Activated naive CD4-positive, alpha-beta T cell treated with anti-CD3 and anti-CD28 coated beads, Interleukin-2, amount 50 U/mL, for 16 hours (primary cell): ENCODE measurements at places on chromosomes 5 and 9.

- no peak for DNase-seq
These were observed 214.7 kb upstream of the NR4A3 start for GRCh38 chr9:99606957-99607356.

DNA sequence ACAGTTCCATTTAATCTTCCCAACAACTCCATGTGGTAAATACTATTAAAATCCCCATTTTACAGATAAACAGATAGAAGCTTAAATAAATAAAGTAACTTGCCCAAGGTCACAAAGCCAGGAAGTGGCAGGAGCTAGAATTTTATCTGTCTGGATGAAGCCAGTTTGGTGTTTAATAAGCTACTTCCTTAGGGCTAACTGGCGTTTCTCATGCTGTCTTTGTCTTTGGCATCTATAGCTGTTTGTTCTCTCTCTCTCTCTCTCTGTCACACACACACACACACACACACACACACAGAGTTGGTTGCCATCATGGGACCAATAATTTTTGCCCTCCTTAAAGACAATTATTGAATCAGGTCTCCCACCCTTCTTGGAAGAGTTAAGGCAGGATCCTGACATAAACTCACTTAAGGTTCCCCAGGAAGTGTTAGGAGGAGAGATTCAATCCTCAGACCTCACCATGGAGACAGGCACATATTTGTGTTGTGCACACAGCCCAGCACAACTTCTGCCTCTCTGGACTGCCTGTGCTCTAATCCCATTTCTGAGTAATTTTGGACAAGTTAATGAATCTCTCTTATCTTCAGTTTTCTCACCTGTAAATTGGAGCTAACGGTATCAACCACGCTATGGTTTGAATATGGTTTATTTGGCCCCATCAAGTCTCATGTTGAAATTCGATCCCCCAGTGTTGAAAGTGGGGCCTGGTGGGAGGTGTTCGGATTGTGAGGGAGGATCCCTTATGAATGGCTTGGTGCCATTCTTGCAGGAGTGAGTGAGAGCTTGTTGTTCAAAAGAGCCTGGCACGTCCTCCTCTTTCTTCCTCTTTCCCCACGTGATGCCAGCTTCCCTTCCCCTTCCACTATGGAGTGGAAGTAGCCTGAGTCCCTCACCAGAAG is 8.3 kb upstream of the ADRA1B start:
- DNase-seq = no peak

DNA sequence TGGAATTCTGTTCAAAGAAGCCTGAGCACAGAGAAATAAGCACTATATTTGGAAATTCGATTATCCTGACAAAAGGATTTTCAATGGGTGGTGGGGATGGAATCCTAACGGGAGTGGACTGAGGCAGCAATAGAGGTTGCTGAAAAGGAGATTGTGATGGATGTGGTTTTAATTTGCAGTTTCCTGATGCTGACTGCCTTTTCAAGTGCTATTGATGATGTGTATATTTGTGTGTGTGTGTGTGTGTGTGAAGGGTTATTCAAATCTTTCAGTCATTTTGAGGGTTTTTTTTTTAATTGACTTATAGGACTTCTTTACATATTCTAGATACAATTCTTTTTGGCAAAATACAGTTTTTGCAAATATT is 614.5 kb downstream of the HINT1 start:
- DNase-seq = no peak

GRCh38 chr5:139482050-139482889 is at the start of gene STING1:
Gene STING1, minus strand, starts transcription at chr5:139482758. Its CDS starts 1,054 bp downstream, at chr5:139481704.
- peak; percentile 43 for DNase-seq

DNA sequence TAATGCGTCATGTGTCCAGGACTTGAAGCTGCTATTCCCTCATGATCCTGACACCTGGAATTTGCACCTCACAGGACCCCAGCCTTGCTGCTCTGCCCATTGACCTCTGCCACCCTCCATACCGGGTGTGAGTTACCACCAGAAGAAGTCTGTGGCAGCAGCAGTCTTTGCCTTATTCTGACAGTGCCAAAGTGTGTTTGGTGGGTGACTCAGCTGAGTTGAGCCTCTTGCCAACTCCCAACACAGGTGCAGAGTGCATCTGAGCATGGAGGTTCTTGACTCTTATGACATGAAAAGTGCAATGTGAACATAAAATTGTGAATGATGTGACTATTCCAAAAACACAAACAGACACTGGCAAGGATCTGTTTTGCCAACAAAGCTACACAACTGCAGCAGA is 1166.5 kb upstream of the CDH18 start:
- DNase-seq = no peak

- DNase-seq = no peak
These were observed 127.2 kb downstream of the KDM4C start for GRCh38 chr9:6884990-6885389.

DNA sequence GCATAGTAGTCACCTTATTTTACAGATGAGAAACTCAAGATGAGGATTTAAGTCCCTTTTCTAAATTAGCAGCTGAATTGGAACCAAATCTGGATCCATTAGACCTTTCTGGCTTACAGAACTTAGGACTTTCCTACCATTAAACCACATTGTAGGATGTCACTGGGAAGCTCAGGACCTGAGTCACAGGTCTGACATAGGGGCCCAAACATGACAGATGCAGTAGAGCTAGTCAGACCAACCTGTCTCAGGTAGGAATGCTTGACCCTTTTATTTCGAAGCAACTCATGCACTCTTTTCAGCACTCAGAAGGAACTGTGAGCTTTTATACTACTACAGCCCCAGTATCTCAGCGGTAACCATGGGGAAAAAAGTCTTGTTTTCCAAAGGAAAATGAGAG is 2.6 kb downstream of the RAB24 start:
- DNase-seq = no peak

DNA sequence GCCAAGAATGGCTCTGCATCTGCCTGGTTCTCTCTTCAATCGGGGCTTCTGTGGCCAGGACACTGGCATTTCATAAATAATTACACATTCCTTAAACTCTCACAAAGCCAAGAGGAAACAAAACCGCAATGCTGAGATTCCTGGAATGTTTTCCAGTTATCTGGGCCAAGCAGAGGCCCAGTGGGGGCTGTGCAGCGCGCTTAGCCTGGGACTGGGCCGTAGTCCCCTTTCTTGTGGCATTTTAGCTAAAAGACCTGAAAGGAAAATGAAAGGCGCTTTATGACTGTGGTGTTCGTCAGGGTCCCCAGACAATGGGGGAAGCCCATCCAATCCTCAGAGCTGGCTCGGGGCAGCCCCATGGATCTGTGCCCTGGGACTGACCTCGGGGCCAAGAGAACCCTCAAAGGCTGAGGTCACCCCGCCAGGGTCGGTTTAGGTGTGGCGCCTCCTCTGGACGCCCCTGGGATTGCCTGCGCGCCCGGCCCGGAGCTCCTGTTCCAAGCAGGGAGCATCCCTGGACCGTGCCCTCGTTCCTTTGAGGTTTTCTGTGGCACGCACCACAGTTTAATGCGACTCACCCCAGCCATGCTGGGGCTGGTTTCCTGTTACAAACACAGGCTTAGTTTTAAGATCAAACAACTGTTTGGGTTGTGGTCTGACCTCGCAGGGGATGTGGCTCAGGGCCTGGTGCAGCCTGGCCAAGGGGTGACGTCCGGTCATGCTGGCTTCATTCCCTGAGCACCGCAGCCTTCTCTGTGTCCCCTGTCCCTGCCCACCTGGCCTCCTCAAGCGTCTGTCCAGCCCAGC is 51.5 kb upstream of the NKD2 start:
- DNase-seq = no peak

DNA sequence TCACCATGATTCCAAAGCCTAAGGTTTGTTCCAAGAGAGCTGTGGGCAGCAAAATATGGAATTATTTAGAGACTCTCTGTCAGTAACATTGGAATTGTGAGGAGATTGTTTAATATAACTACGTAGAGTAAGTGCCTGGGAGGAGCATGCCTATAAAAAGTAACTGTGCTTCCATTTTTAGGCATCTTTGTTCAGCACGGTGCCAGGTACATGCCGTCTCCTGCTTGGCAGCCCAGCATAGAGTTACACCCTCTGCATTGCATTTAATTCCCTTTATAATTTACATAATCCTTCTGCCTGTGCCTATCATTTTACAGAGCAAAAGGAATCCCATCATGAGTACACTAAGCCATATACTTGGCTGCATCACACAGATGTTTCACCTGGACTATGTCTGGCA is 32.1 kb upstream of the ALDH1A1 start:
- DNase-seq = no peak

- no peak for DNase-seq
These were observed 44.1 kb upstream of the EQTN start for GRCh38 chr9:27340961-27341511.

DNA sequence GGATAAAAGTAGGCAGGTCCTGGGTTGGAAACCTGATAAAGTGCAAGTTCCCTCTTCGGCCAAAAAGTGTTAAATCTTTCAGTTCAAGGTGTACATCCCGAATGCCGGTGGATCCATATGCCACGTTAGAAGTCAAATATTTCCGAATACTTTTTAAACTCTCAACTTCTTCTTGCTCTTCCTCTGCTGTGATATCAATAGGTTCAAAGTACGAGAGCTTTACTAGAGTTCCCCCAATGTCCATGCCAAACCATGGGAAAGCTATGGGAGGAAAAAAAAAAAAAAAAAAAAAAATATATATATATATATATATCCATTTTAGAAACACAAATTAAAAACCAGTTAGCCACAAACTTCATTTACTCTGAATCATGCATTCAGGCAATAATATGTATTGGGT is 10.4 kb downstream of the PANK3 start:
- DNase-seq = no peak

GRCh38 chr5:74212336-74212735 is 428.2 kb downstream of the ENC1 start:
- no peak for DNase-seq

- DNase-seq = no peak
These were observed 21.5 kb downstream of the CAMK4 start for GRCh38 chr5:111245654-111246053.

- DNase-seq = no peak
These were observed 38.4 kb upstream of the RNF130 start for GRCh38 chr5:180109920-180110319.

GRCh38 chr5:97554977-97555643 is 372.1 kb upstream of the RIOK2 start:
- no peak for DNase-seq

DNA sequence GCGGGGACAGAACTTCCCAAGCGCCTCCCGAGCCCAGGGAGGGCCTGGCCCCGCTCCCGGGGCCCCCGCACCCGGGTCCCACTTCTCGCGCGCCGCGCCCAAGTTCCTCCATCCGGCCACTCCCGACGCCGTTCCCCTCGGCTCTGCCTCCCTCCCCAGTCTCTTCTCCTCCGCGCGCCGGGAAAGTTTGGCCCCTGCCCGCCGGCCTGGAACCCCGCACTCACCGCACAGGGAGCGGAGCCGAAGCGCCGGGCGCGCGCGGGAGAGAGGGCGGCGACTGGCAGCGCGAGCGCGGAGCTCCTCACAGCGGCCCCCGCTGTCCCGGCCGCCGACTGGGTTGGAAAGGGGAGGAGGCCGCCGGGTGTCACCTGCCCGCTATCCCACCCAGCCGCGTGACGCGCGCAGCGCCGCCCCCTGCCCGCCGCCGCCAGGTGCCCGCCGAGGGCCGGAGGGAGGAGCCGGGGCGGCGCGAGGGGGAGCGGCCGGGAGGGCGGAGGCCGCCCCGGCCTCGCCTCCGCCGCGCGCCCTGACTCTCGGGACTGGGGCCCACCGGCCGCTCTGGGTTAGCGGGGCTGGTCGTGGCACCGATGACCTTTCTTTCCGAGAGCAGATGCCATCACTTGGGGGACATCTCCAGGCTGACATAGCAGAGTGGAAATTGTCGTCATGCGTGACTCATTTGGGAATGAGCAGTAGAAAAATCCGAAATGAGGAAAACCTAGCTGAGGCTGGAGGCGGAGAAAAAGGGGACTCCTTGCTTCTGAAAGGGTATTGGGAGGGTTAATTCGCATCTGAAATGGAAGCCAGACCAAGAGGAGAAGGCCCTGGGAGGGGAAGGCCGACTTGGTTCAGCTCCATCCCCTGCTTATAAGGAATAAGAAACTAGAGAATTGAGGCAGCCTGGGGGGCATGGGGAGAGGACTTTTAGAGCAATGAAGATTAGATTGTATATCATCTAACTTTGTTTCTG is at the start of gene ELOVL7:
Gene ELOVL7 (minus strand): TSS at position 334 of the 970 bp plus-strand sequence. CDS start 56,872 bp downstream, outside the sequence.
- DNase-seq = peak; percentile 31

- DNase-seq = no peak
These were observed 86.0 kb downstream of the BRINP1 start for GRCh38 chr9:119283078-119283794.

DNA sequence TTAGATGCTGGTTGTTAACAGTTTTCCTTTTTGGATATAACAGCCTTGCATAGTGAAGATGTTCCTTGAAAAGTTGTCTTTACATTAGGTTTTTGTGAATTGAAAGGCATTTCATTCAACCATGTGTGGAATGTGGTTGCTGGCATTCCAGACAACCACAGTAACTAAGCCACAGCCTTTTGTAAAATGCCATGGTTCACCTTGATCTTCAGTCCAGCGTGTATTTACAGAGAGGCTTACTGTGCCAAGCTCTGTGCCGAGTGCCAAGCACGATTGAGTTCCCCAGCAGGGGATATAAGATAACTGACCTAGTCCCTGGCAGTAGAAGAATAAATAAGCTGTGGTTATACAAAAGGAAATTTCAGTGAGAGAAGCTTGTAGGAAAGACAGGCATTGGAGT is 4.9 kb downstream of the EXOSC2 start:
- no peak for DNase-seq

- no peak for DNase-seq
These were observed 9.1 kb downstream of the UBAC1 start for GRCh38 chr9:135951889-135952663.

DNA sequence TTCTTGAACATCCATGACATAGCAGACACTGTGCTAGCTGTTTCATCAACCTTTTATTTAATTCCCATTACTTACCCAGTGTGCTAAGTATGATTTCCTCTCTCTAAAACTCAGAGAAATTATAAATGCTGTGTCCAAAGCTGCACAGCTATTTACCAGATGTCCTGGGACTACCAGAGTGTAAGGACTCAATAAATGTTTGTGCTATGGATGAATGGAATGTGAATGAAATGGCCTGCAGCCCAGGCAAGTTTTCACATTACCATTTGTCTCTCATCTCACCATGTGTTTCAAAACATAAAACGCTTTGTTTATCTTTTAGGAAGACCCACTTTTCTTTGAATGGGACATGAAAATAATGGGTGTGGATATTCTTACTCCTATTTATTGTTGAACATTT is 96.2 kb downstream of the ARHGEF28 start:
- DNase-seq = no peak

DNA sequence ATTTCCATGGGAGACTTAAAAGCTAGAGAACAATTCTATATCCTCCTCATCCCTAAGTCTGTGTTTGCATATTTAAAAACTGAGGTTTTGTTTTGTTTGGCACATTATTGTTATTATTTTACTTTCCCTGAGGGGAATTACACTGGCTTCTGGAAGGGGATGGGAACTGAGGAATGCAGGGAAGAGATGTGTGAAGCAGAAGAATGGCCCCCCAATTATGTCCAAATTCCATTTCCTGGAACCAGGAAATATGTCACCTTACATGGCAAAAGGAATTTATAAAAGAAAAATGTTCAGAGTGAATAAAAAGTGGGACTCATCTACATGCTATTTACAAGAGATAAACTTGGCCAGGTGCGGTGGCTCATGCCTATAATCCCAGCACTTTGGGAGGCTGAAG is 129.8 kb downstream of the MARCHF11 start:
- DNase-seq = no peak

GRCh38 chr9:1528456-1528855 is 478.3 kb downstream of the DMRT2 start:
- no peak for DNase-seq
